ENCODE measurements at places on chromosomes 3 and 15.

- DNase-seq = no peak
These were observed 204.2 kb upstream of the PROK2 start for GRCh38 chr3:71989165-71989564.

DNA sequence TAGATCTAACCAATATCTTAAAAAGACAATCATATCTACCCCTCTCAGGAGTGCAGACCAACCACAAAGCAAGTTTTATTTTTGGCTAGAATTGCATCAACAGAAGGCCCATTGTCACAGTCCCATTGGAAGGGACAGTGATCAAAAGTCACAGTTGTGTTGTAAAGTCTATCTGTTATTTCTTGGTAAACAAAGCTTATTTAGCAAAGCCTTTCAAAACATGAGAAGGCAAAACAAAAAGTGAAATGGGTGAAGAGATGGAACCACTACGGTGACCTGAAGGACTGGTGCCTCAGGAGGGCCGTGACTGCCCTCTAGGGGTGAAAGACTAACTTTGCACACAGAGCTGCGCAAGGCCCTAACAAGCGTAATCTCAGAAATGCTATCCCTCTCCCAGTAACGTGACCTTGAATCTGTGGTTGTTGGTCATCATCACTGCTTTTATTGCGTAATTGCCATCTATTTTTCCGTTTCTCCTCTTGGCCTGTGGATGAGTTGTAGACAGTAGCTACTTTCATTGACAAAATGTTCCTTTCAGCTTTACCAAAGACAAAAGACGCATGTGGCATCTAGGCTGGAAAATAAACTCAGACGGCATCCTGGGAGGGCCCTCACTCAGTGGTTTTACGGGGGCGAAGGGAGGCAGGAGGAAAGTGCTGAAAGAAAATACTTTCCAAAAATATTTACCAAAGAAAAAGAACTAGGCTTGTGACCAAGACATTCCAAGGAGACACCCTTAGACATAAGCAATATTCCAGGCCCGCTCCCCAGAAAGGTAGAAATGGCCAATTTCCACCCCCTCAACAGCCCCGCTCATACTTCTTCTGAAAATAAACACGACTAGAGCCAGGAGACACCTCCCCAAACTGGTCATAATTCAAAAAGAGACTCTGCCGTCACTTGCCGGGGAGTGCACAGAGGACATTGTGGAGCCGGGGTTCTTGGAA lies 79.4 kb downstream of the FRMD4B start:
- DNase-seq = peak; percentile 59

GRCh38 chr3:162973428-162973917 lies 1476.9 kb downstream of the OTOL1 start:
- DNase-seq = no peak

DNA sequence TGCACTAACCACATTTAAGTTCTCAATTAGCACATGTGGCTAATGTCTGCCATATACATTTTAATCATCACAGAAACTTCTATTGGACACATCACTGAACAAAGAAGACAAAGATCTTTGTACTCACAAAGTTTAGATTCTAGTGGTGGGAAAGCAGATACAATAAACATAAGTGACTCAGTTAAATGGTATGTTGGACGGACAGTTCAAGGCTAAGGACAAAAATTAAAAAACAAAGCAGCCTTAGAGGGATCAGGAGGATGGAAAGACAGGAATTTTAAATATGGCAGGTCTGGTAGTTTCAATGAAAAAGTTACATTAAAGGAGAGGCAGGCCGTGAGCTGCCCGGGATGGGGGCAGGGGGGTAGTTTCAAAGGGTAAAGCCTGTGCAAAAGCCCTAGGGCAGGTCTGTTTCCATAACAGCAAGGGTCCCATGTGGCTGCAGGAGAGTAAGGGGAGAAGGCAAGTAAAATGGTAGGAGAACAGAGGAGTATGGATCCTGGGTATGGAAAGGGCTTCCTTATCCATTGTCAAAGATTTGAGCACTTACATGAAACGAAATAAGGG lies 220.7 kb downstream of the FHIT start:
- no peak for DNase-seq

GRCh38 chr3:79097964-79098660 lies 669.7 kb downstream of the ROBO1 start:
- DNase-seq = no peak

- peak; percentile 27 for DNase-seq
These were observed 120.1 kb downstream of the LIPC start for GRCh38 chr15:58551764-58552504.

DNA sequence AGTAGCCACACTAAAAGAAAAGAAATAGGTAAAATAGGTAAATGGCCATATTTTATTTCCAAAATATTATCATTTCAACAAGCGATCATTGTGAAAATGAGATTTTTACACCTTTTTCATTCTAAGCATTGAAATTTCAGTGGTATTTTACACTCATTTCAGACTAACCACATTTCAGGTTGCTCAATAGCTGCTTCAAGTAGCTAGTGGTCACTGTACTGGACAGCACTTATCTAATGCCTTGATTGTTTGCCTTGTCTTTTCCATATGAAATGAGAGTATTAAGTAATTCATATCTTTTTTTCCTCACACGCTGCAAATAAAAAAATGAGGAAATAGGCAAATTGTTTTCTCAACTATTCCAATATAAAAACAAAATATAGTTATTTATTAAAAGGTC lies 332.8 kb downstream of the NLGN1 start:
- no peak for DNase-seq

DNA sequence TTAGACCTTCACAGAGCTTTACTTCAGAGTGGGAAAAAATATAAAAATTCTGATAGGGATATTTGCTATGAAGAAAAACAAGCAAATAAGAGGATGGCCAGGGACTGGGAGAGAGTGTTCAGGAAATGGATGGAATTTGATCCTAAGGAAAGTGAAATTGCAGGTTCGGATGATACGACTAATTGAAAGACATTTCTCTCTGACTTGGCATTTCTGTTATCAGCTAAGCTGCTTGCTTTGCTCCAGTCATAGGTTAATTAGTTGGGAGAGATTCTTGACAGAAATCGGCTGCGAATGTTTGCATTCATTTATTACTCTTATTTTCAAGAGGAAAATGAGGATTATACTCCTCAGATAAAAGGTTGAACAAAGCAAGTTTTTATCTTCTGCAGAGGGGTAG lies 808.7 kb upstream of the NECTIN3 start:
- no peak for DNase-seq

DNA sequence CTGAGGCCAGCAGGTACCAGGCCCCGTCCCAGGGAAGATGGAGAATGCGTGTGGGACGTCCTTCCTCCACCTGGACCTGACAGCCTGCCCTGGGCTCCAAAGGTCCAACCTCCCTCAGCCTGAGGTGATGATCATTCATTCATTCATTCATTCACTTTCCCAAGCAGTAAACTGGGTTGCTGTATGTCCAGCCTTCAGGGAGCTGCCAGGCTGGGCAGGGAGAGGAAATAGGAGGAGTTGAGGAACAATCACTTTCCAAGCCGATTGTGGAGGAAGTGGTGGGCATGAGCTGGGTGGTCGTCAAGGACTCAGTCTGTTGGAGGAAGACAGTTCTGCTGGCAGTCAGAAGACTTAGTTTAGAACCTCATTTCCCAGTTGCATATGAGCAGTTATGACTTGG lies 10.2 kb upstream of the CCDC33 start:
- DNase-seq = no peak

- peak; percentile 91 for DNase-seq
These were observed 49.2 kb downstream of the CYFIP1 start for GRCh38 chr15:22930782-22931484.

DNA sequence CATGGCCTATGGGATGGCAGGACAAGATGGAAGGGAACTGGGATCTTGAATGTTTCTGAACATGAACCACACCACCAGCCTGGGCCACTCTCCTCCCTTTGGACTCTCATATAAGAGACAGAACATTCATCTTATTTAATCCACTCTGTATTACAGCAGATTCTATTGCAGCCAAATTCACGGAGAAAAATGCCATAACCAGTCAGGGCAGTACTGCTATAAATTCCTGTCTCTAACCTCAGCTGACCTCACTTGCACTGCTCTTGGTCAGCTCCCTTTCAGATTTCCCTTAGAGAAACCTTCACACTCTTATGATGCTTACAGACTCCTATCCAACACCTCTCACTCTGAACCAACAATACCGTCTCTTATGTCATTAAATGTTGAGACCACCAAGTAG lies 101.4 kb downstream of the RYK start:
- DNase-seq = no peak

DNA sequence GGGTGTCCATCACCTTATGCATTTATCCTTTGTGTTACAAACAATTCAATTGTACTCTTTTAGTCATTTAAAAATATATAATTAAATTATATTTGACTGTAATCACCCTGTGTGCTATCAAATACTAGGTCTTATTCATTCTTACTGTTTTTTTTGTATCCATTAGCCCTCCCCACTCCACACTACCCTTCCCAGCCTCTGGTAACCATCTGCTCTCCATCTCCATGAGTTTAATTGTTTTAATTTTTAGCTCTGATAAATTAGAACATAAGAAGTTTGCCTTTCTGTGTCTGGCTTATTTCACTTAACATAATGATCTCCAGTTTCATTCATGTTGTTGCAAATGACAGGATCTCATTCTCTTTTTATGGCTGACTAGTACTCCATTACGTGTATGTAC lies 16.8 kb downstream of the C3orf20 start:
- no peak for DNase-seq

- no peak for DNase-seq
These were observed 162.5 kb upstream of the BFSP2 start for GRCh38 chr3:133237380-133237779.

DNA sequence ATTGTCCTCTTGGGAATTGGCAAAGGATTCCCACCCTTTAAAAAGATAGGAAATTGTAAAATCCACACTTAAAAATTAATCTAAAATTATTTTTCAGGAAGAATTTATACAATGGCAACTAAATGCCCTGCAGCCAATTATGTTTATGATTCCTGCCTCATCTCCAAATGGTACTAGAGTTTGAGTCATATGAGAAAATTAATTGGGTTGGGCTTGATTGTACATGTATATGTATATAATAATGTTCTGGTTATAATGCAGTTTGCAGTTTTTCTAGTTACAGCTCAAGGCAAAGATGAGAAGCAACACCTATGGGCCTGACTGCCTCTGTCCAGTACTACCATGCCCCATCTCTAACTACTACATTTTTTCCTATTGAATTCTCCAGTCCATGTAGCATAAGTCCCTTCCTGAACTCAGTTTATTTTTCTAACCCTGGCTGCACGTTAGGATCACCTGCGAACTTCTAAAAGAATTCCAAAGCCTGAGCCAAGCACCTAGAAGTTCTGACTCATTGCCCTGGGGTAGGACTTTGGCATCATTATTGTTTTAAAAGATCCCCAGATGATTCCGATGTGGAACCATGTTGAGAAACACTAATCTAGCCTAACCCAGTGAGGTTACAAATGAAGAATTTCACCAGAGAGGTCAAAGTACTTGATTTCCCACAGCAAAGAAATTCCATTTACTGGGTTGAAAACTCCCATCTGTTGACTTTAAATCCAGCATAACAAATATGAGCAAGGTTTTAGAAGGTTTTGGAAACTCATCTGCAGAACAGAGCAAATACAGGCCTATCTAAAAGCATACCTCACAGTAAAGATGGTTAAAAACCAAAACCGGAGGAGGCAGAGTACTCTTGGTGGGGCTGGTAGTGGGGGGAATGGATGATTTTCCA lies 19.4 kb downstream of the TGFBR2 start:
- DNase-seq = no peak

DNA sequence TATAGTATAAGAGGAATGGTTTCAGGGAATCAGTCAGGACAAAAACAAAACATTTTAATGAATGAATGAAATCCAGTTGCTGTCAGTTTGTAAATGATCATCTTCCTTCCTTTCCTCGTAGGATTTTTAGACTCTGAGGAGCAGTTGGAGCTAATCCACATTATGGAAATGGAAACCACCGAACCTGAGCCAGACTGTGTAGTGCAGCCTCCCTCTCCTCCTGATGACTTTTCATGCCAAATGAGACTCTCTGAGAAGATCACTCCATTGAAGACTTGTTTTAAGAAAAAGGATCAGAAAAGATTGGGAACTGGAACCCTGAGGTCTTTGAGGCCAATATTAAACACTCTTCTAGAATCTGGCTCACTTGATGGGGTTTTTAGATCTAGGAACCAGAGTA lies 3.1 kb downstream of the TIPARP start:
- no peak for DNase-seq

DNA sequence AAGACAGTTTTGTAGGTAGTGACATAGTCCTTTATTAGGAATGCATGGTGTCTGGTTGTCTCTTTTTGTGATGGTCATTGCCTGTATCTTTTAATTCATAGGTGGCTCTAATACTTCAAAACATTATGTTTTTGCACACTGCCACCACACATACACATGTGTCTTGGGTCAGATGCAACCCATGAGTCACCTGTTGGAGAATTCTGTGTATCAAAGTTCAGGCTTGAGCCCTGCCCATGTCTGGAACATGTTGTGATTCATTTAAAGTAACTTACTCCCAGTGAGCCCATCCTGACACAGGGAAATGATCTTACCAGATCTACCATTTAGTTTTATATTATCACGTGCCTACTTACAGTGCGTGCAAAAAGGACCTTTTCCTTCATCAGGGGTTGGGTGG lies 142.7 kb downstream of the GHSR start:
- DNase-seq = peak; percentile 62

All from body of pancreas (tissue), 4 donors.